NCI-H1417 treated with DMSO at 0.1 percent for 48 hours (cell line): ENCODE measurements at places on chromosomes 16 and 17.

DNA sequence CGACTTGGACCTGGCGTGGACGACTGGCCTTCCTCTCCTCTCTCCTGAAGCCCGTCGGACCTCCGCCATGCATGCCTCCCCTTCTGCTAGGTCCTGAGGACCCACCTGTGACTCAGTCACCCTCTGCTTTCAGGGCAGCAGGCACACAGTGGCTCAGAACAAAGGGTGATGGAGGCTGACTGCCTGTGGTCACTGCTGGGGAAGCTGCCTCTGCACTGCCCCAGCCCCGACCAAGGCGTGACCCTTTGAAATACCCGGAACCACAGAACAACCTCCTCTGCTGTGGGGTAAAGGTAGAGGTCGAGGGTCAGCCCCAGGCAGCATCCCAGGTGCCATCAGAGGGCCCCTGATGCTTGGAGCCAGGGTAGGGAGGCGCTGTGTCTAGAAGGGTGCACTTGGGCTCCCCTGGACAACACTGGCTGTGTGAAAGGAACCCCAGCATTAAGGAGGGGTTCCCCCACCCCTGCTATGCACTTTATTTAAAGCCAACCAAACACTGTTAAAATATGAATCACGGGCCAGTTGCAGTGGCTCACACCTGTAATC lies 12.5 kb upstream of the SLC4A1 start:
- DNase-seq = no peak

- no peak for DNase-seq
Measured at GRCh38 chr16:88805340-88805715, 1.7 kb downstream of the CDT1 start.

DNA sequence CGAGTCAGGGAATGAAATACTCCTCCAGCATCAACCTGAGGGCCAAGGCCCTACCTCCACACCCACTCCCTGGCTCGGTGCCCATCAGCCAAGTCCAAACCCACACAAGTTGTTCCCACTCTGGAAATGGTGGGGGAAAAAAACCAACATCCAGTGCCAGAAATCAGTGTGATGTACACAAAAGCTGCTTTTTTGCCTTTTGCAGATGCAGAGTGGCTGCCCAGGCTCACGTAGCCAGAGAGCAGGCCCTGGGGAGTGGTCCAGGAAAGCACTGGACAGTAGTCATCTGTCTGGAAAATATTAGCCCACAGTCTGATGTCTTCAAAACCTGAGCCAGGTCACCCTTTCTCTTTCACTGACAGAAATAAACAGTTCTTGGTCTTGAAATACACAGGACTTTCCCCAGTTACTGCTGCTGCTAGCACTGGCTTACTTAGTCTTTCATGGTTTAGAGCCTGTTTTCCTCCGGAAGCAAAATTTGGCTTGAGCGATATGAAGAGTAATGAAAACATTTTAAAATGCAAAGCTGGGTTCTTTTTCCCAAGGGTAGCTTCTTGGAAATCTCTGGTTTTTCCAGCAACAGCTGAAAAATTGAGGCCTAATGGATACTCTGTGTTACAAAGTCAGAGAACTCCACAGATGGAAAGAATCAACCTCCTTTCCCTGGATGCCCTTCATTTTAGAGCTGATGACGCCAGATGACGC lies 18.2 kb upstream of the NOS2 start:
- no peak for DNase-seq

- DNase-seq = no peak
Measured at GRCh38 chr16:68385371-68385770, 62.9 kb downstream of the SMPD3 start.

GRCh38 chr17:46195217-46195855 lies 2.1 kb upstream of the KANSL1 start:
- no peak for DNase-seq

GRCh38 chr17:12734926-12735325 lies 54.4 kb upstream of the ARHGAP44 start:
- no peak for DNase-seq
